ENCODE measurements at places on chromosomes 6 and 20.

DNA sequence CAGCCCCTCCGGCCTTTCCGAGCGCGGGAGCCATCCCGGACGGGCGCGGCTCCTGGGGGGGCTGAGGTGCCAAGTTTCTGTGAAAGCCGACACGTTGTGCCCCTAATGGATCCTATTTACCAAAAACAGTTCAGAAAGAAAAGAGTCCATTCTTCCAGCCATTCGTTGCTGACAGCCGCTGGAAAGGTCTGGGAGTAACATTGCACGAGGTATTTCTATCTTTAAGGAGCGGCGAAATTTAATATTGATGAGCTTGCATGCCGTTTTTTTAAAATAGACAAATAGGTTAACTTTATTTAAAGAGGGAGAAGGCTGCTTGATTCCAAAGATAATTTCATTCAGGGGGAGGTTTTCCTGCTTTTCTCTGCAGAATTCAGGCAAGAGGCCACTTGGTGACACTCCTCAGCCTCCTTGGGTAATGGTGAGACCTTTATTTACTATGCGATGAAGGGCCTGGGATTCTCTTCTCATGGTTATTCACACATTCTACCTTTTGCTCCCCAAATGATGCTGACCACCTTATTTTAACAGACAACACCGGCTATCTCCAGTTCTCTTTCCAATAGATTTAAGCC is 988 bp downstream of the TIAM2 start:
- DNase-seq = no peak

GRCh38 chr6:54234539-54234938 is 73.7 kb upstream of the TINAG start:
- DNase-seq = no peak

- DNase-seq = no peak
These were observed 393.6 kb downstream of the BTBD3 start for GRCh38 chr20:12311094-12311865.

DNA sequence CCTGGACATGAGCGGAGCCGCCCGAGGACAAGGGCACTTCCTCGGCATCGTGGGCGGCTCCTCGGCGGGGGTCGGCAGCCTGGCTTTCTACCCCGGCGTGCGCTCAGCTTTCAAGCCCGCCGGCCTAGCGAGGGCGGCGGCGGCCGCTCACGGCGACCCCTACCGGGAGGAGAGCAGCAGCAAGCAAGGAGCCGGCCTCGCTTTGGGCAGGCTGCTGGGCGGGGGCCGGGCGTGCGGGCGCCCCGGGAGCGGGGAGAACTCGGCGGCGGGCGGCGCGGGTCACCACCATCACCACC is 6.7 kb downstream of the PRDM13 start:
- no peak for DNase-seq

DNA sequence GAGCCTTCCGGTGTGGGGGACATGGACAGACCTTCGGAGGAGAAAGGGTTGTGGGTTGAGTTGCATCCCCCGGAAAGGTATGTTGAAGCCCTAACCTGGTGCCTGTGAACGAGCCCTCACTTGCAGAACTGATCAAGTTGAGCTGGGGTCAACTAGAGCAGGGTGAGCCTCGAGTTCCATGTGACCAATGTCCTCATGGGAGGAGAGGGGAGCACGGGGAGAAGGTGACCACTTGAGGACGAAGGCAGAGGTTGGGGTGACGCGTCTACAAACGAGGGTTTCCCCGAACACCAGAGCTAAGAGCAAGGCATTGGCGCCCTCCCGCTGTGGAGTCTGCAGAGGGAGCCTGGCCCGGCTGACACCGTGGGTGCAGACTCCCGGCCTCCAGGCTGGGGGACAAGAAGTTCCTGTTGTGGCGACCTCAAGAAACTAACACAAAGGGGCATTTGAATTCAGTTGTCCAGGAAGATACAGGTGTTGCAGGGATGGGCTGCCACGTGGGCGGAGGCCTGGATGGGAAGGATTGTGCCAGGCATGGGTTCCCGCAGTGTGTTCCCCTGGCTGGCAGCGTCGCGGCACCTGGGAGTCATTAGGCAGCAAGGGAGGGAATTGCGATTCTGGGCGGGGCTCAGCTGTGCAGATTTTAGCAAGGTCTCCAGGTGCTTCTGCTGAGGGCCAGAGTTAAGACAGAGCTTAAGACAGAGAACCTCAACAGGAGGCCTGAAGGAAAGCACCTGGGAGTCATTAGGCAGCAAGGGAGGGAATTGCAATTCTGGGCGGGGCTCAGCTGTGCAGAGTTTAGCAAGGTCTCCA is 20.4 kb upstream of the UNC93A start:
- DNase-seq = no peak

DNA sequence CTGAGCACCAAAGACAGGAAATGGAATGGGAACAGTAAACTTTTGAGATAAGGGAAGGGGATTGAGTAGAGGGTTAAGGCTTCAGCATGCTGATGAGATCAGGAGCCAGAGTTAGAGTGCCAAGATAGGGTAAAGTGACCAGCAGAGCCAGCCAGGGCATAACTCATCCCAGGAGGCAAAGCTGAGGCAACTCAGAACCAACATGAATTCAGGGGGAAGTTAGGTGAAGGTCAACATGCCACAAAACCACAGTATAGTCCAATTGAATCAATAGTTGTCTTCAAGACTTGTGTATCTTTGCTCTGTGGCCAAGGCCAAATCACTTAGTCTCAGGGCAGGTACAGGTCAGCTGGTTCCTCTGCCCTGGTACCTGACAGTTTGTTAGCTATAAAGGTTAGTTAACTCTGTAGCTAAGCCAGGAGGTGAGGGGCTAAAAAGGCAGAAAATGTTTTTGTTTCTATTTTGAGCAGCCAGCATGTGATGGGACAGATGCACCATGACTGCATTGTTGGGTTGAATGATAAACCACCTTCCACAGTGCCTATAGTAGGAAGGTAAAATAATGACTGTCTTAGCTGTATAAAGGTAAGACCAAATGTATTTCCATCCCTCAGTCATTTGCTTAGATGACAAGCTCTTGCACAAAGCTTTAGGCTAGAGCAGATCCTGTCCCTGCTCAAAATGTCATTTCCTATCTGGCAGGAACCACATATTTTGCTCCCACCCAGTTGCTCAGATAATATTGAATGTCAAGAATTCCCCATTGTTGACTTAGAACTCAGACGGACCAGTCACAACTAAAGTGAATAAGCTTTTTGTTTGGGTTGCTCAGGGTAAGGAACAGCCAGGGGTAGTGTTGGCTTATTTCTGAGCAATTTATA is 15.8 kb downstream of the RNF8 start:
- DNase-seq = no peak

DNA sequence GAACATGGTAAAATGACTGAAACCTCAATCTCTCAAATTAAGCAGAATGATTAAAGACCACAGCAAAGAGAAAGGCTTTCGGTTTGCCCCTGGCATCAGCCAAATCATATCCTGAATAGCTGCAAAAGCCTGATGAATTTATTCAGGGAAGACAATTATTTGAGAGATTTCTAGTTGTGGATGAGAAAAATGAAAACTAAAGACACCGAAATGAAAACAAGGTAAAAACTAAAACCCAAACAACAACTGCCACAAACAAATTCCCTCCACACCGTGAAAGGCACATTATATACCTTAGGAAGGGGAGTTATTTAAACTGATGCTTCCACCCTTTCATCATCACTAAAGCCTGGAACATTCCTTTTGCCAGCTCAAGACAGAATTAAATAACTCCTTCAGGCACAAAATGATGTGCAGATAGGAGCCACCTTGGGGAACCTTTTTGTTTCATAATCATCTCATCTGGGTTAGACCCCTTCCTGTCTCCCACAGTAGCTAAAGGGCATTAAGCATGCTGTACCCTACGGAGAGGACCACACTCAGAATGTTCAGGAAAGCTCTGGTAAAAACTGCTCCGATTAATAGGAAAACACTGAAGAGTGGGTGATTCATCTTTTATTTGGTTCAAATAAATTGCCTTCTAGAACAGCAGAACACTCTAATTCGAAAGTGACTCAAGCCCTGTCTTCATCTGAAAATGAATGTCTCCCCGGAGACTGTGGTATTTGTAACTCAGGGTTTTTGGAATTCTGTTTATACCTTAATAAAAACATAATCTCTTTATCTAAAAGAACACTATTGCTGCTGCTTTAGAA is 9.1 kb upstream of the ANKRD60 start:
- DNase-seq = no peak

Data from activated T-cell treated with anti-CD3 and anti-CD28 coated beads for 48 hours (primary cell).